ENCODE measurements at places on chromosomes 12 and 14.

DNA sequence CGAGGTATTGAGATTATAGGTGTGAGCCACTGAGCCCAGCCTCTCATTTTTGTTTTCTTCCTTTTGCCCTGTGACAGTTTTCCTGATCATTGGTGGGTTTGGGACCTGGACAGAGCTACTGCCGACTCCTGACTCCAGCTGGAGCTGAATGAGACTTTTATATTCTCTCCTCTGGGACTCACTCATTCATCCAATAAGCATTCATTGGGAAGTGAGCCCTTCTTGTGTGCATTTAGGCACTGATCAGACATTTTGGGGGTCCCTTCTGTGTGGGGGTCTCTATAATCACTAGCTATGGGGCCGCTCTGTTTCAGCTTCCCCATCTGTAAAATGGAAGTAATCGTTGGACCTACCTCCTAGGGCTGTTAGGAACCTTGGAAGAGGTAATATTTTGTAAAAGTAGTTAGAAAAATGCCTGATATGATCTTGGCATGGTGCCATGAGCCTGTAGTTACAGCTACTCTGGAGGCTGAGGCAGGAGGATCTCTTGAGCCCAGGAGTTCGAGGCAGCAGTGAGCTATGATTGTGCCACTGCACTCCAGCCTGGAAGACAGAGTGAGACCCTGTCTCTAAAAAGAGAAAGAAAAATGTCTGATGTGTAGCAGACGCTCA, 7.2 kb downstream of the SH2B3 start:
- DNase-seq: no peak

DNA sequence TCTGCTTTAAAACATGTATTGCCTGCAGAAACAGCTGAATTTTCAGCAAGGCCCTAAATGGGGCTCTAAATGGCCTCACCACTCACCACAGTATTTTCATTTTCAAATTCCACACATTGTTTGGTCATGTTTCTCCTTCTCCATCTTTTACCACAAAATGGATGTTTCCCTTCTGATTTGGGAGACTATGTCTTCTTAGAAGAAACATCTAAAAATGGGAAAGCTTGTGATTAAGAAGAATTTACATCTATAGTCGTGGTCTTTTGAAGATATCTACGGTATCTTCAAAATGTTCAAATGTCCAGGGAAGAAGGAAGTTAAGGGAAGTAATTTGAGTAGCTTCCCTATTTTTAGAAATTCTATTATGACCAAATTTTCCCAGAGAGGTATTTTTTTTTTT, 20.7 kb upstream of the TUBA1C start:
- DNase-seq: no peak

- no peak for DNase-seq
Measured at GRCh38 chr14:34538871-34539406, 562 bp downstream of the EAPP start.

GRCh38 chr14:55838529-55839052, 258.6 kb downstream of the KTN1 start:
- DNase-seq: no peak

DNA sequence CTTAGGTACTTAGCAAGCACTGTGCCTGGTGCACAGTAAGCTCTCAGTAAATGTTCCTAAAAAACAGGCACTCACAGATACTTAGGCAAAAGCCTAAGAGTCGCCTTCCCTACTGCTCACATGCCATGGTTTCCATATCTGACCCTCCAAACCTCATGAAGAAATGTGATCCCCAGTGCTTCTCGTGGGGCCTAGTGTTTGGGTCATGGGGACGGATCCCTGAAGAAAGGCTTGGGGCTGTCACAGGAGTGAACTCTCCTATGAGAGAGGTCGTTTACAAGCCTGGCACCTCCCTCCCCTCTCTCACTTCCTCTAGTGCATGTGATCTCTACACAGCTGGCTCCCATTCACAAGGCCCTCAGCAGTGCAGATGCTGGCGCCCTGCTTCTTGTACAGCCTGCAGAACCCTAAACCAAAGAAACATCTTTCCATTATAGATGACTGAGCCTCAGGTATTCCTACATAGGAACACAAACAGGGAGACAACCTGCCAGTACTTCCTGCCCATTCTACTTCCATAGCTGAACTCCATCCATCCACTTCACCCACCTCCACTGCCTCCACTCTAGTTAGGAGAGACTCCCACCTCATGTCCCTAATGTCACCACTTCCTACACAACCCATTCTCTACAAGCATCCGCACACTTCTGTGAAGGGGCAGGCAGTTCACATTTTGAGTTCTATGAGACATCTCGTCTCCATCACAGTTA, 2.9 kb downstream of the SLC15A4 start:
- no peak for DNase-seq

DNA sequence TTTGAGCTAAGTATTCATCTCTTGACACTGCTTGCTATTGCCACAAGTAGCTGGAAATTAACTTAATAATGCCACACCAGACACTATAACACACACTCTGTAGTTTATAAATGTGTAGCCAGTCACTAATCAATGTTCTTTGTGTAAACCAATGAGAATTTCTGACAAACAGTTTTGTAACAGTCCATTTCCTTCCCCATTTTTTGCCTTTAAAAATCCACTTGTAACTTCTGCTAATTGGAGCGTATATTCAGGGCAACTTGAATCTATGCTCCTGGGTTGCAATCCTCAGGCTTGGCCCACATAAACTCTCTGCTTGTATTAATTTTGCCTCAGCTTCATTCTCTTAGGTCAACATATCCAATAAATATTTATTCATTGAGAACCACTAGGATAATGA, 125.0 kb upstream of the DHRS4 start:
- DNase-seq: no peak

DNA sequence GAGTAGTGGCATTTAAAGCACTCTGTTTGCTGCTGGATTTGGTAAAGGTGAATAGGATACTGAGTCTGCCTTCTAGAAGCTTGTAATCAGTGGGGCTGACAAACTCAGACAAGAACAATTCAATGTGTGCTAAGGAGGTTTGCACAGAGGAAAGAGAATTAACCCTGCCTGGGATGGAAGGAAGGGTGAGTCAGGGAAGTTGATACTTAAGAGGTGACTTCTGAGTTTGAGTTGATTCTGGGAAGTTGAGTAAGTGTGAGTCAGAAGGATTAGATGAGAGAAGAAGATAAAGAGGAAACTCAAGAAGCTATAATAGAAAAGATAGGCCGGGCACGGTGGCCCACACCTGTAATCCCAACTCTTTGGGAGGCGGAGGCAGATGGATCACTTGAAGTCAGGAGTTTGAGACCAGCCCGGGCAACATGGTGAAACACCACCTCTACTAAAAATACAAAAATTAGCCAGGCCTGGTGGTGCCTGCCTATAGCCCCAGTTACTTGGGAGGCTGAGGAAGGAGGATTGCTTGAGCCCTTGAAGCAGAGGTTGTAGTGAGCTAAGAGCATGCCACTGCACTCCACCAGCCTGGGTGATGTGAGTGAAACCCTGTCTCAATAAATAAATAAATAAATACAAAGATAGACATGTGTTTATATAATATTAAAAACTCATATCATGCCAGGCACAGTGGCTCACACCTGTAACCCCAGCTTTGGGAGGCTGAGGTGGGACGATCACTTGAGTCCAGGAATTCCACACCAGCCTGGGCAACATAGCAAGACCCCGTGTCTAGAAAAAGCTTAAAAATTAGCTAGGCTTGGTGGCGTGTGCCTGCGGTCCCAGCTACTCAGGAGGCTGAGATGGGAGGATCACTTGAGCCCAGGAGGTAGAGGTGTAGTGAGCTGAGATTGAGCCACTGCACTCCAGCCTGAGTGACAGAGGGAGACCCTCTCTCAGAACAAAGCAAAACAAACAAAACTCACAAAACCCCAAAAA, 126.8 kb upstream of the CPM start:
- DNase-seq: peak; percentile 14

GRCh38 chr14:89296281-89296745, 120.7 kb downstream of the FOXN3 start:
- DNase-seq: no peak

Data from activated naive CD8-positive, alpha-beta T cell treated with anti-CD3 and anti-CD28 coated beads, Interleukin-2, amount 50 U/mL, for 24 hours (primary cell).